Amniotic epithelial cell (primary cell): ENCODE measurements at places on chromosomes 5 and 9.

GRCh38 chr9:69299315-69299714 is 25.7 kb upstream of the ENTREP1 start:
- DNase-seq = no peak

DNA sequence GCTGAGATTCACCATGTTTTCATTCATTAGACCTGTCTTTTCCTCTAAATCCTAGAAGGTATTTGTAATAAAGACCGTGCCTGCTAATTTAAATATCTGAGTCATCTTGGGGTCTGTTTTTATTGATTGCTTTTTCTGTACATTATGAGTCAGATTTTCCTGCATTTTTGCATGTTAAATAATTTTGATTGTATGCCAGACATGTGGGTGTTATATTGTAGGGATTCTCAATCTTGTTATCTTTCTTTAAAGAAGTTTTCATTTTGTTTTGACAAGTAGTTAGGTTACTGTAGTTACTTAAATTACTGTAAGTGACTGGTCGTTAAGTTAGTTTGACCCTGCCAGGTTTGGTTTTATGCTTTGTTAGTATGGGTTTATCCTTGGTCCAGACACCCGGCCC is 35.1 kb downstream of the EXOSC2 start:
- DNase-seq = peak; percentile 72

- no peak for DNase-seq
Measured at GRCh38 chr5:195401-196160, 4.3 kb downstream of the LRRC14B start.

- DNase-seq = no peak
Measured at GRCh38 chr9:76198336-76198735, 195.9 kb downstream of the RFK start.

- DNase-seq = no peak
Measured at GRCh38 chr5:89946508-89946907, 463.0 kb downstream of the CETN3 start.

- DNase-seq = no peak
Measured at GRCh38 chr9:127455324-127455992, 4.1 kb downstream of the LRSAM1 start.

DNA sequence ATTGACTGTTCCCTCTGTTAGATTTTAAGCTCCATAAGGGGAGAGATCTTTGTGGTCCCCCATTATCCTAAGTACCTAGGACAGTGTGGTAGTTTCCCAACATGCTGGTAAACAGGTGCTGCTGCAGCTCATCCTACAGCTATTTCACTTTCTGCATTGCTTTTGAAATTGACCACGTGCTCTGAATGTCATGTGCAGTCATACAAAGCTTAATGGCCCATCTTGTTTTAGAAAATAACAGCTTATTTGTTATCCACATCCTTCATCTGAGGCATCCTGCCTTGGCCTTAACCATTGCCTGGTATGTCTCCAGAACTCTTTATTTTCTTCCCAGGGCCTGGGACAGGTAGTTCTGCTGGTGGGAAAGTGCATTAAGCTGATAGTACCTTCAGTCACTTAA is 14.7 kb downstream of the PIK3R1 start:
- DNase-seq = no peak

- no peak for DNase-seq
Measured at GRCh38 chr9:93578844-93579243, 2.5 kb downstream of the PHF2 start.

GRCh38 chr9:16197578-16198370 is 644.9 kb downstream of the CCDC171 start:
- DNase-seq = no peak

- no peak for DNase-seq
Measured at GRCh38 chr5:123735384-123735783, 223.4 kb downstream of the CSNK1G3 start.

GRCh38 chr9:6068983-6069382 is 53.6 kb upstream of the RANBP6 start:
- DNase-seq = no peak

DNA sequence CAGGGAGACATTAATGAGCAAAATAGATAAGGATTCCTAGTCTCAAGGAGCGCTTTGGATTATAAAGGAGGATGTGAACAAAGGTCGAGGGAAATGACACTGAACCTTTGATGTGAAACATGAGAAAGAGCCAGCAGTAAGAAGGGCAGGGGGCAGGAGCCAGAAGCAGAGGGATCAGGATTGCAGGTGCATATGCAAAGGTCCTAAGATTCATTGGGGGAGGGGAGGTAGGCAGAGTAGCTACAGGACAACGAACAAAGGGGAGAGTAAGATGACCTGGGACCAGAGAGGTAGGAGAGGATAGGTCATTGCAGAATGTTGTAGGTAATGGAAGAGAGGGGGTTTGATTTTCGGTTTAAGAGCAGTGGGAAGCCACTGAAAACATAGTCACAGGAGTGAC is 129.2 kb upstream of the TRPM3 start:
- DNase-seq = no peak

GRCh38 chr5:39668980-39669379 is 244.2 kb upstream of the DAB2 start:
- no peak for DNase-seq

DNA sequence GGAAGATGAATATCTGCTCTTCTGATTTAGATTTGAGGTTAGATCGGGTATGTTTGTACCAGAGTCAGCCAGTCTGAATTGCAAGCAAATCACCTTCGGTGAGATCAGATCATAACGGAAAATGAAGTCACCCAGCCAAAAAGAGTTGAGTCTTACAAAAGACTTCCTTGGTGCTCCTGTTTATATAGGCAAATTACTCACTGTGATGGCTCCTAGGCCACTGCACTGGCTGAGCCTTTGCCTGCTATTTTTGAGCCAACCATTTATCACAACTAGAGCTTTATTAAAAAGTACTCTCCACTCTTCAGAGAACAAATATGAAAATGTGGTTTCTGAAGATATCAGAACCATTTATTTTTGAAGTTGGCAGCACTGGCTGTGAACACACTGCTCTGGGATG is 277.7 kb upstream of the PCSK5 start:
- DNase-seq = no peak

DNA sequence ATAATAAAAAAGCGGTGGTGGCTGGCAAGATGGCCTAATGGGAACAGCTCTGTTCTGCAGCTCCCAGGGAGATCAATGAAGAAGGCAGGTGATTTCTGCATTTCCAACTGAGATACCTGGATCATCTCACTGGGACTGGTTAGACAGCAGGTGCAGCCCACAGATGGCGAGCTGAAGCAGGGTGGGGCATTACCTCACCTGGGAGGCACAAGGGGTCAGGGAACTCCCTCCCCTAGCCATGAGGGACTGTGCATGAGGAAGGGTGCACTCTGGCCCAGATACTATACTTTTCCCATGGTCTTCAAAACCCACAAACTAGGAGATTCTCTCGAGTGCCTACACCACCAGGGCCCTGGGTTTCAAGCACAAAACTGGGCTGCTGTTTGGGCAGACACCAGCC is 45.6 kb upstream of the PTGER4 start:
- DNase-seq = no peak

DNA sequence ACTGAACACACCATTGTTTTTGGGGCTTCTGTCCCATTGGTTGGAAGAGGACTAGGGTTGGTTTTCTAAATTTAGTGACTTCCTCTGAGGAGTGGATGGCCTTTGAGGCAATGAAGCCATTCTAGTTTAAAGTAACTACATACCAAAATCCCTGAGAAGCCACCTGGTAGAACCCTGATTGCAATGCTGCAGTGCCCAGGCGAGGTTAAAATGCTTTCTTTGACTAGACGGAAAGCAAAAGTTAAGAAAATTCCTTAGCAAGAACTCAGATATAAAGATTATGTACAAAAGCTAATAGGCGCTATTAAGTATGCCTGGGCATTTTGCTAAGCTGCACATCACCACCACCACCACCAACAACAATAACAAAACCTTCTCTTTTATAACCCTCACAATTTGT is 20.6 kb downstream of the GLRX start:
- no peak for DNase-seq

DNA sequence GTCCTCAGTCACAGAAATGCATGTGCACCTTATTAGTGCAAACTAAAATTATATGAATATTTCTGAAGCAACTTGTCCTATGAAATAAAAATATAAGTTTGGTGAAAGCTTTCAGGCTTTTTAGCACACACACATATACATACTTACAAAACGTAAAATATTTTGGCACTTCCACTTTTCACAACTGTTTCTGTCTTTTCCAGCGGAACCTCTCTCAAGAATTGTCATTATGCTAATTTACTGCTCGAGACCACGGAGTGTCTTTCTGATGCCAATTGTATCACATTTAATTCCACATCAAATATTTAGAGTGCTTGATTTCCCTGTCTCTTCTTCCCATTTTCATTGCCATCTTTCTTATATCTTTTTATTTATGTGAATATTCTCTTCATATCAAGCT is 100.4 kb downstream of the MEF2C start:
- DNase-seq = no peak

DNA sequence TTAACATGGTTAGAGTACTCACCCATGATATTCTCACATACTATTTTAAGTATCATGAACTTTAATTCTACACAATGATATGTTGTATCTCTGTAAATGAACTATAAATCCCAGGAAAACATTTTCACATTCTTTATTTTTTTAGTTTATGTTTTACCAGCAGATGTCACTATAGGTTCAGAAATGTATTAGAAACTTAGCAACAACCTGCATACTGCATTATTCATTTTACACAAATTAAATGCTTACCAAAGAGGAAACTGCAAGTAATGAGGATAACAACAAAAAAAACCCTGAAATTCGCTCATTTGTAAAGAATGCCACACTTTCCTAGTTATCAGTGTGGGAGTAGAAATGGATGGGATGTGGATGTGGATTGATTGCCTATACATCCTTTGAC is 217.5 kb upstream of the OTULINL start:
- peak; percentile 23 for DNase-seq

DNA sequence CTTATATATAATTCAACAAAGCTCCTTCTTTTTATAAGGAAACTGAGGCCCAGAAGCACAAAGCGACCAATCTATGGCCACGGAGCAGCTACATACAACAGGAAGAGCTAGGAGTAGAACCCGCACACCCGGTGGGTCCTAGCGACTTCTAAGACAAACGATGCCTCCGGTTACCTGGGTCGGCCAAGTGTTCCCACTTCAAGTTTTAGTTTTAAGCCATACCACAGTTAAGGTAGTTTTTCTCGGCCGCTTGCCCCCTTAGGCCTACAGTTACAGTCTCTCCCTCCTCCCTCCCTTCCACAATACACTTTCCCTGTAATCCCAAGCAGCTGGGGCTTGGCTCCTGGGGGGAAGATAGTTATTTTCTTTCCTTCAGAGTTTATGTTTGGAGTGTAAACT is 533 bp downstream of the SREK1IP1 start:
- DNase-seq = no peak

DNA sequence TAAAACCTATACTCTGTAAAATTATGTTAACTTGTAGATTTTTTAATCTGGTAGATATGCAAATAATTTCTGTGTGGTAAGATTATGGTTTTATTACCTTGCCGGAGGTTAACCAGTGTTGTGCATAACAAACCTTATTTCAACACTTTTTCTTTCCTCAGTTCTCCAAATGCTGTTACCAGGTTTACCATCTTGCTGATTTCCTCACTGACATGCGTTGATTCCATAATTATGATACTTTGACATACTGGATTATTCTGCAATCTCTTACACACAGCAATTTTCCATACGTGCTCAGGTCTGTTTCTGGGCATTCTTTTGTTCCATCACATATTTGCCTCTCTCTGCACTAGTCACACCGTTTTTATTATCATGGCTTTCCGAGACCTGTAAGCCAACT is 77.6 kb downstream of the TTC39B start:
- DNase-seq = no peak

DNA sequence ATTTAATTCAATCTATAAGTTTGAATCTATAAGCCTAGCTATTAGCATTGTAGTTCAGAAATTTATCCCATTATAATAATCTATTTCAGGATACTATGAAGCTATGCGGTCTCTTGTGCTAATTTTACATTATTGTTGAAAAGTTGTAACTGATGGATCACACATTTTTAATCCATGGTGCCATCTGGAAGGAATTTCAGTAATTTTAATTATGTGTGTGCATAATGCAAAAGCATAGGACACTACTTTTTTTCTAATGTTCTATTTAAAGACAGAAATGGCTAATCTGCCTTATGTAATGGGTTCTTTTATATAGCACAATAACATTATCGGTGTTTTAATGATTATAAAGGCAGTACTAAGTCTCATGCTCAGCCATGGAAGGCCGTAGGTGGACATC is 90.6 kb downstream of the HOMER1 start:
- no peak for DNase-seq

GRCh38 chr5:148290271-148291195 is 21.7 kb upstream of the SPINK7 start:
- peak; percentile 12 for DNase-seq

DNA sequence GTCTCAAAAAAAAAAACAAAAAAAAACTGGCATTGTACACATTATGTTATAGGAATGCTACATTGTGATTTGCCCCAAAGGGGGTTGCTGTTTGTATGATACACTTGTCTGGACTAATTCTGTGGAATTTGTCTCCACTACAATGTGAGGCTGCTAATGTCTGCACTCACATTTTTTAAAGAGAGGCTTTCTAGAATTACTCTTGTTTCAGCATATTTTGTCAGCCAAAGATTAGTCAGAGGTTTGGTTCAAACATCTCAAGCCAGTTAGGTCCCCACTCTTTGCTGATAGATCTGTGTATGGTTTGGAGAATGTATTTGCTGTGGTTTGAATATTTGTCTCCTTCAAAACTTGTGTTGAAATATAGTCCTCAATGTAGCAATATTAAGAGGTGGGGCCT is 59.3 kb upstream of the ZNF169 start:
- no peak for DNase-seq

GRCh38 chr9:80093695-80094094 is 521.9 kb downstream of the TLE4 start:
- DNase-seq = no peak

DNA sequence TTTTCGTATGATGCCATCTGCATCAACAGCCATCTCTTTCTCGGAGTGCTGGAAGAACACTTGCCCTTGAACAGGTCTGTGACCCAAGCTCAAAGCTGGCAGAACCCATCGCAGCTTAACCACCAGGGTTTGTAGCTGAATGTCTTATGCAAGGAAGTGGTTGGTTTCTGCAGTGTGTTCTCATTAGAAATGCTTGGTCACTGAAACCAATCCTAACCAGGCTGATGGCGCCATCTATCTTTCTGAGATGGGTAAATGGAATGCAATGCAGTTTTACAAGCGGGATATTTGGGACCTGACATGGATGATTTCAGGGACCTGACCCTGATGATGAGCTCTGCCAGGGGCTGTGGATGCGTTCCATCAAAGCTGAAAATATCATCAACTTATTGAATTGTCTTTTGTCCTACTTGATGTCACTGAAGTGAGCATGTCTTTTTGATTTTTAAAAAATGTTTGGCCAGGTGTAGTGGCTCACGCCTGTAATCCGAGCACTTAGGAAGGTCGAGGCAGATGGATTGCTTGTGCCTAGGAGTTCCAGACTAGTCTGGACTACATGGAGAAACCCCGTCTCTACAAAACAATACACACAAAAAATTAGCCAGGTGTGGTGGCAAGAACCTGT is 28.7 kb downstream of the DMRT3 start:
- peak; percentile 38 for DNase-seq

- no peak for DNase-seq
Measured at GRCh38 chr9:30575691-30576090, 1808.8 kb upstream of the ACO1 start.

GRCh38 chr9:19768798-19769197 is 20.0 kb downstream of the SLC24A2 start:
- no peak for DNase-seq

GRCh38 chr5:141420855-141421488 is at the start of gene PCDHGA11:
TSS of gene PCDHGA11 (plus strand) at chr5:141421051. CDS start at chr5:141421228, 177 bp downstream.
- DNase-seq = peak; percentile 50

- peak; percentile 85 for DNase-seq
Measured at GRCh38 chr5:122908662-122909061, 63.2 kb downstream of the SNX24 start.

- DNase-seq = no peak
Measured at GRCh38 chr5:9895302-9895645, 265.1 kb upstream of the TAS2R1 start.
